ENCODE measurements at places on chromosomes 16 and 17.

DNA sequence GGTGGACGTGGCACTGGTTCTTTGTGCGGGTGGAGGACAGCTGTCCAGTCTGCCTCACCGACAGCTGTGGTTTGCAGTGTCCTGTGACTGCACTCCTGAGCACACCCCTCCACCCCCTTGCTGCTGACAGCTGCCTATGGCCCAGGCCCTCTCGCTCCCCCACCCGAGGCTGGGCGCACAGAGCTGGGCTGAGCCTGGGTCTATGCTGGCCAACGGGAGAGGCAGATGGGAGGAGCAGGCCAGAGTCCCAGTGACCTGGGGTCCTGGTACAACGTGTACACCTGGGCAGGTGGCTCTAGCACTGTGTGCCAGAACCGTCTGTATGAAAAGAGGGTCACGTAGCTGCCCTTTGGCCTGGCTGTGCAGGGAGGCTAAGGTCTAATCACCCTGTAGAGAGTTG is 30.5 kb downstream of the BAIAP2 start:
- no peak for DNase-seq

- peak; percentile 37 for DNase-seq
Observed at GRCh38 chr16:69626256-69626655, 60.5 kb downstream of the NFAT5 start.

- no peak for DNase-seq
Observed at GRCh38 chr17:57926723-57927047, 28.5 kb downstream of the CUEDC1 start.

DNA sequence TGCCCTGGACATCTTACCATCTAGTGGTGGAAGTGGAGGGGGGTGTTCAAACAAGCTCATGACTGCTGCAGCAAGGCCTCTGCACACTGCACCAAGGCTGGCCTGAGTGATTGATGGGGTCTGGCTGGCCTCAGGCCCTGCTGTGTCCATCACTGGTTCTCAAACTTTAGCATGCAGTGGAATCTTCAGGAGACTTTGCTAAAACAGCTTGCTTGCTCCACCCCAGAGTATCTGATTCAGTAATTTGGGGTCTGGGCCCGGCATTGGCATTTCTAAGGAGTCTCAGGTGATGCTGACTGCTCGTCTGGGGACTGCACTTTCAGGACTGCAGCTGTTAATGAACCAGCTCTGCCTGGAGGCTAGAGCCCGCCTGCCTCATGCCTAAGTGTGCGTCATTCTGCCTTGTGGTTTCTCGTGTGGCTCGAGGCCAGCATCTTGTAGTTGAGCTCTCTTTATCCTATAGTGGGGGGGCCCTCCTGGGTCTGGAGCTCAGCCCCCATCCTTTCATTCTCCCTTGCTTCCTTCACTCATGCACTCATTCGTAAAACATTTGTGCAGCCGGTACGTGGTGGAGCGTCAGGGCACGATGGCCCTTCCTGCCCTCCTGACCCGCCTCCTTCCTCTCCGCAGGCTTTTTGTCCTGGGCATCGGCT is 4.1 kb downstream of the MGAT5B start:
- DNase-seq, result peak; percentile 98

GRCh38 chr17:65035704-65036103 is 20.8 kb downstream of the GNA13 start:
- DNase-seq, result no peak

GRCh38 chr16:31678649-31679325 is 151.1 kb downstream of the AHSP start:
- DNase-seq, result no peak

DNA sequence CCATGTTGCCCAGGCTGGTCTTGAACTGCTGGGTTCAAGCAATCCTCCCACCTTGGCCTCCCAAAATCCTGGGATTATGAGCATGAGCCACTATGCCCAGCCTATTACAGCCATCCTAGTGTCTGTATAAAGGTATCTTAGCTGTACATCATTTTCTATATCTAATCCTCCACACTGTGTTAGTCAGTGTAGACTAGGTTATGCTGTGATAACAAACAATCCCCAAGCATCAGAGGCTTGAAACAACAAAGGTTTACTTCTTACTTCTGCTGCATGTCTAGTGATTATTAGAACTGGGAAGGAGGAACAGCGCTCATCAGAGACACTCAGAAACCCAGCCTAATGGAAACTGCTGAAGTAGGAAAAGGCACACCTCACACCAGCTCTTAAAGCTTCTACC is 68.1 kb downstream of the ERCC4 start:
- no peak for DNase-seq

DNA sequence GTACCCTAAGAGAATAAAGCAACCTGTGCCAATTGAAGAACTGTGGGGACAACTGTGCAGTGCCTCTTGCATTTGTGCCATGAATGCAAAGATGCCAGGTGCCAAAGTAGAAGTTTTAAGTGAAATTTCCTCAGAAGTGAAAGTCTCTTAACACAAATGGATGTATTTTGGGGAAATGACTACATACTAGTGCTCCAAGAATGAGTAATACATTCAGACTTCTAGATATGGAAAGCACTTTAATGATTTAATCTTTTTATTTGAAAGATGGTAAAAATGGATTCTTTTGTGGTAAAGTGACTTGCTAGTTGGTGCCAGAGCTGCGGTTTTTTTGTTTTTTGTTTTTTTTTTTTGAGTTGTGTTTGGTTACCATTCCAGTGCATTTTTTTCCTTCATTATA is 15.0 kb downstream of the UTP18 start:
- DNase-seq, result peak; percentile 85

DNA sequence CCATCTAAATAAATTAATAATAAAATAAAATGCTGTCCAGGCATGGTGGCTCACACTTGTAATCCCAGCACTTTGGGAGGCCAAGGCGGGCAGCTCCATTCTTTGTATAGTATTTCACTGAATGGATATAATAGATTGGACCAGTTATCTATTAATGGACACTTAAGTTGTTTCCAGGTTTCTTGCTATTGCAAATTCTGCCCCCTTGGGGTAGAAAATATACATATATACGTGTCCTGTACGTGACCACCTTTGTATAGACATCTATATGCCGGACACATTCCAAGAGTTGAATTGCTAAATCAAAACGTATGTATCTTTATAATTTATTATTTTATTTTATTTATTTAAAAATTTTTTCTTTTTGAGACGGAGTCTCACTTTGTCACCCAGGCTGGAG is 3.9 kb upstream of the EXOC7 start:
- DNase-seq, result no peak

DNA sequence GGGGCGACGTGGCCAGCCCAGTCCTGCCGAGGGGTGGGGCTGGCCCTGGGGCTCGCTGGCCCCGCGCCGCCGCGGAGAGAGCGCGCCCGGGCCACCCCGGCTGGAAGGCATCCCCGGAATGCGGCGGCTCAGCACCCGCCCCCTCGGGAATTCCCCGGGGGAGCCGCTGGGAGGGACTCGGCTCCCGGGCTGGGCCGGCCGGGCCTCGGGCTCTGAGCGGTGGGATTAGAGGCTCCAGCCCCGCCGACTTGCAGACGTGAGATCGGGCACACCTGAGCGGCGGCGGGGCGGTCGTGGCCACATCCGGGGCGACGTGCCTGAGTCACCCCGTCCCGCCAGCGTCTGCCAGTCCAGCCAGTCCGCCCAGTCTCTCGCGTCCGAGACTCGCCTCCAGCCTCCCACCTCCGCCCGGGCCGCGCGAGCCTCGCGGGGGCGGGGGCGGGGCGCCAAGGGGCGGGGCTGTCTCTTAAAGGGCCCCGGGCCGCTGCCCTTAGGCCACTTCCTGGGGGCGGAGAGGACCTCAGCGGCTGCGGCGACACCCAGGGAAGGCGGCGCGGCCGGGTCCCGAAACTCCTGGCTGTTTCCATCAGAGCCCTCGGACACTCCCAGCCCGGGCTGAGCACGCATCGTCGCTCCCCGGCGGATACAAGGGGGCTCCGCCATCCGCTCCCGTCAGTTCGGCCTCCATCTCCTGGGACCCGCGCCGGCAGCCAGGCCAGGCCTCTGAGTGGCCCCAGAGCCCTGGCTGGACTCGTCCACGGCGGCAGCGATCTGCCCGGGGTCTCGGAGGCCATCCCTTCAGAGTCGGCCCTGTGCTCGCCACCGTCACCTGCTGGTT is at the start of gene KCTD11:
KCTD11 (plus strand) TSS at position 498 of the 838 bp plus-strand sequence.
- DNase-seq, result peak; percentile 96

GRCh38 chr17:1972487-1973160 is 52.5 kb downstream of the RTN4RL1 start:
- DNase-seq, result peak; percentile 31

DNA sequence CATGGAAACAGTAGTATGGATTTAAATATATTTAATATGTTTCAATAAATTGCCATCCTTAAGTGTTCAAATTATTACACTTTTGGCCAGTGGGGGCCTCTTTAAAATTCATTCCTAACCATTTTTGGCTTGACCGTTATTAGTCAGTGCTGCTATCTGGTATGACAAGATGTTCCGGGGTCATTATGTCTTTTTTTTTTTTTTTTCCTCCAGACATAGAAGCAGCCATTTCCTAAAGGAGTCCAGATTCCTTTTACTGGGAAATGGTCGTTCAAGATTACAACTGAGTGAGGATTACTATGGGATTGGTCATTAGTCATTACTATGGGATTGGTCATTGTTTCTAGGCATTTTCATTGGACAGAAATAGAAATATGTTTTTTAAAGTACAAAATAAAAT is 53.4 kb downstream of the NF1 start:
- peak; percentile 21 for DNase-seq

GRCh38 chr17:38534498-38534885 is 71.3 kb downstream of the SRCIN1 start:
- DNase-seq, result no peak

DNA sequence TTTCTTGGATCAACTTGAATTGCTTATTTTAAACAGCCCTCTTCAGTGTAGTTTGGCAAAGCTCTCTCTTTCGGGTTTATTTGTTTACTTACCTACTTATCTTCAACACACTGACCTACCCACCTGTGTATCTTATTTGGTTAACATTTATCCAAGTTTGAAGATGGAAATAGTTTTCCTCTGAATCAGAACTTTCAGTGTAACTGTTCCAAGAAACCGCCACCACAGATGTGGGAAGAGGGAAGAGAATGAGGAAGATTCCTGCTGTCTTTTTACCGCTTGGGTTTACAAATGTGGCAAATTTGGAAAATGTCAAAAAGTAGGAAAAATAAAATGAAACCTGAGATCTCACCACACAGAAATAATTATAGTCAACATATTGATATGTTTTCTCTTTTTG is 115.8 kb downstream of the MSI2 start:
- DNase-seq, result peak; percentile 35

DNA sequence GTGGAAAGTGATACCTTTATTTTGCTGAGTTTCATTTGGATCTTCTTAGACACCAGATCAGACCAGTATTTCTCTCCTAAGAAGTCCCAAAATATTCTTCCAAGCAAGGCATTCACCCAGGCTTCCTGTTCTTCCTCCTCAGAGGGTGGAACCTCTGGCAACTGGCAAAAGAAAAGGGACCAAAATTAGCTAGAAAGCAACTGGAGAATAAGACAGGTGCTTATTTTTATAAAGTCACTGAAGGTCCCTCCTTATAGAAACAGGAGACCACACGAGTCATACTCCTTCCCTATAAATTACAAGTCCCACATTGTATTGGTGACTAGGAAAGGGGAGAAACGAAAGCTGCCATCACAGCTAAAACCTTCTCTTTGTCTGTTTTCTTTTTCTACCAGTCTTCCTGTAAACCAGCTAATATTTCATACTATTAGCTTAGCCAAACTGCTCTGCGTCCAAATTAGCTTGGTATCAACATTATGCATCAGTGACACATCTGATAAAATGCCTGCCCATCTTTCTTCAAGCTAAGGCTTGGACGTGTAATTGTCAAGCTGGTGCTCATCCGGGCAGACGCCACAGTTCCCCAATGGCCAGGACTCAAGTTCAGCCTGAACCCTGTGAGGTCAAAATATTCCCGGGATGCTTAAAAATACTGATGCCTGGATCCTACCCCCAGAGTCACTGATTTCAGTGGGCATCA is 47.5 kb upstream of the ERN1 start:
- DNase-seq, result no peak

GRCh38 chr17:38510421-38511149 is 82.3 kb downstream of the ARHGAP23 start:
- peak; percentile 61 for DNase-seq

DNA sequence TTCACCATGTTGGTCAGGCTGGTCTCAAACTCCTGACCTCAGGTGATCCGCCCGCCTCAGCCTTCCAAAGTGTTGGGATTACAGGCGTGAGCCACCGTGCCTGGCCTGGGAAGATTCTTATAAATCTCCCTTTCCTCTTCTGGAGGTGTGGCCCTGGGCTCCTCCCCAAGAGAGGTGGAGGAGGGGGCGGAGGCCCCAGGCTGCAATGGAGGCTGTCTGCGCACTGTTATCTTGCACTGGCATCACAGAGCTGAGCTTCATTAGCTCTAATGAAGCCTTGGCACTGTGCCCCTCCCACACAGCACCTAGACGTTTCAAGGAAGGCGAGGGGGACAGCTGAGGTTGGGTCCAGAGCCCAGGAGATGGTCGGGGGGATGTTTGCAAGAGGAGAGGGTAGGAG is 7.5 kb downstream of the ARHGAP23 start:
- no peak for DNase-seq

- no peak for DNase-seq
Observed at GRCh38 chr16:11543661-11544393, 42.9 kb downstream of the LITAF start.
